ENCODE measurements at places on chromosomes 7 and 10. TPM values are rescaled to one million over a fixed set of nuclear protein-coding genes. Genes with fewer than 3 reads are reported as not detected.

Gene AIFM2
- 20.4 TPM for total RNA-seq

Gene LRCH4
- total RNA-seq = 82.6 TPM

DNA sequence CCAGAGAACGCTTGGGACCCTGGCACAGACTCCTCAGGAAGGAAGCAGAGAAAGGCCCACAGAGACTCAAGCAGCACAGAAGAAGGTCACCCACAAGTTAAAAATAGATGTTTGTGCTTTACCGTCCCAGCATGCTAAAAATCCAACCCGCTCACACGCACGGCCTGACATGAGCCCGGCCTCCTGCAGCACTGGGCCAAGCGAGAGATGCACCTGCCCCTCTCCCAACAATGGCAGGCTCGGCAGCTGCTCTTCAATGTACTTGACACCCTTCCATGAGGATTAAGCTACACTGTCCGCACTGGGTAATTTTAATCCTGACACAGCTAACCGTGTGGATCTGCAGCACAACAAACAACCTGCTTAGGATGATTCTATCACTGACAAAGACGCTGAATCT, 9.3 kb downstream of the DIP2C start:
- no peak overlapping the region for H3K4me3 ChIP-seq
- no peaks in the 10 kb centered on the region for H3K36me3 ChIP-seq
- H3K4me1 ChIP-seq = no peaks in the 10 kb centered on the region
- no peaks in the 10 kb centered on the region for H3K27me3 ChIP-seq
- no peak overlapping the region for H3K27ac ChIP-seq

GRCh38 chr7:135206941-135207391, 4.4 kb downstream of the WDR91 start:
- peak overlapping the region; percentile 92 for H3K27ac ChIP-seq
- peak; percentile 72 for DNase-seq
- H3K27me3 ChIP-seq = no peaks in the 10 kb centered on the region
- H3K36me3 ChIP-seq = peaks cover 27% of the 10 kb centered on the region
- peaks cover 44% of the 10 kb centered on the region for H3K4me1 ChIP-seq

Gene ZRANB1
- total RNA-seq = 8.2 TPM

- peaks cover 56% of the 10 kb centered on the region for H3K4me1 ChIP-seq
- H3K36me3 ChIP-seq = no peaks in the 10 kb centered on the region
- peak; percentile 97 for DNase-seq
- no peaks in the 10 kb centered on the region for H3K27me3 ChIP-seq
- peak overlapping the region; percentile 18 for H3K4me3 ChIP-seq
These were observed 248.5 kb downstream of the BUB3 start for GRCh38 chr10:123402656-123403055.

DNA sequence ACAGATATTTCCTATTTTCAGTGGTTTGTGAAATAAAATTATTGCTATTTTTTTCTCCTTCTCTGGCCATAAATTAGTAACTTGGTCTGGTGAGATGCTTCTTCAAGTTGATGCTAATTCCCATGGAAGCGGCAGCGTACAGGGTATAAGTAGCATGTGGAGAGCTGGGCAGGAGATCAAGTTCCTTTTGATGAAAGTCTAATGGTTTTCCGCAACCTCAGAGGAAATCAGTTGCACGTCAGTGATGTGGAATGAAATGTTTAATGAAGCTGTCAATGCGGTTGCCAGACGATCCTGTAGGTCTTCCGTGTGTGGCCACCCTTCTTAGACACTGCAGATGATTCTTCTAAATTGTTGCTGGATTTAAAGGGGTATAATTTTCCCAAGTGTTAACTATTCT, 236.4 kb upstream of the GRM3 start:
- H3K27ac ChIP-seq = no peak overlapping the region
- H3K27me3 ChIP-seq = no peaks in the 10 kb centered on the region
- H3K4me1 ChIP-seq = no peaks in the 10 kb centered on the region

- H3K4me1 ChIP-seq = no peaks in the 10 kb centered on the region
- no peak overlapping the region for H3K4me3 ChIP-seq
- H3K27me3 ChIP-seq = no peaks in the 10 kb centered on the region
- no peak overlapping the region for H3K27ac ChIP-seq
- DNase-seq = no peak
These were observed 694.8 kb downstream of the PHTF2 start for GRCh38 chr7:78493401-78493800.

Gene ELFN1
- not detected for total RNA-seq

Gene CALHM1
- 0.40 TPM for total RNA-seq

Gene NXPH1
- total RNA-seq = not detected

- no peaks in the 10 kb centered on the region for H3K36me3 ChIP-seq
- no peaks in the 10 kb centered on the region for H3K27me3 ChIP-seq
These were observed 74.6 kb downstream of the FAM13C start for GRCh38 chr10:59287587-59288255.

Gene FGL2
- total RNA-seq = 1.7 TPM

Gene SNX10
- total RNA-seq = 30.4 TPM

GRCh38 chr7:71668572-71668971, 536.6 kb downstream of the GALNT17 start:
- H3K36me3 ChIP-seq = no peaks in the 10 kb centered on the region
- no peaks in the 10 kb centered on the region for H3K4me1 ChIP-seq
- H3K4me3 ChIP-seq = no peak overlapping the region
- no peaks in the 10 kb centered on the region for H3K27me3 ChIP-seq
- H3K27ac ChIP-seq = no peak overlapping the region

DNA sequence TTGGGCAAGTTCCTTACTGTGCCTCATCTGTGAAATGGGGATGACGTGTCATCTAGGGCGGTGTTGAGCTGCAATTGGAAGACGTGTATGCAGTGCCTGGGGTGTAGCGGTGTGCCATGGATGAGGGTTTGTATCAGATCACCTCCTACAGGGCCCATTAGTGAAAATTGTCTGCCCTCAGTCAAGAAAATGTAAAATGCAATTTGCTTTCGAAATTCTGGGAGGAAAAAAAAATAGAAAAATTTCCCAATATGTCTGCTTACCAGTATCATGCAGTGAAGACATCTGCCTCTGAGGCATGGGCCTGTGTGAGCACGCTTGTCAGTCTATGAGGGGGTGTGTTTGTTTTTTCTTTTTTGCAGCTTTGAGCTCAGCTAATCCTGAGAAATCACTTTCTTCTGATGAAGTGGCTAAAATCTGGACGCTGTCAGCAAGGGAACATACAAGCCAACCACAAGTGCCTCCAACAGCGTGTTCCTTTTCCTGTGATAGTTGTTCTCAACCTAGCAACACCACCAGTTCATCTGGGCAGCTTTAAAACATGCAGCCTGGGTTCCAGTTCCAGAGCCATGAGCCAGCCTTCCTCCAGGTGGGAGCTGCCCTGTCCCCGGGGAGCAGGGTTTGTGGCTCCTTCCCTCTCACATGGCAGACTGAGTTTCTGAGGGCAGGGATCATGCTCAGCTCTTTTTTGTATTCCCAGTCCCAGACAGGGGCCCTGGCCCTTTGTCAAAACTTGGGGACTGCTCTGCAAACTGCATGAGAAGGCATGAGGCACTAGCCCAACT, 10.3 kb downstream of the FAM241B start:
- DNase-seq = no peak
- H3K4me1 ChIP-seq = no peaks in the 10 kb centered on the region
- H3K36me3 ChIP-seq = no peaks in the 10 kb centered on the region

Gene PLXNA4
- 0.03 TPM for total RNA-seq

Gene ACTR3C
- total RNA-seq = 3.5 TPM

Gene JAKMIP3
- not detected for total RNA-seq

- H3K27me3 ChIP-seq = no peaks in the 10 kb centered on the region
- H3K4me1 ChIP-seq = no peaks in the 10 kb centered on the region
- no peak for DNase-seq
These were observed 511.1 kb upstream of the C7orf33 start for GRCh38 chr7:148079206-148080080.

Gene ICA1
- 2.9 TPM for total RNA-seq

- peaks cover 16% of the 10 kb centered on the region for H3K4me1 ChIP-seq
- no peak for DNase-seq
- no peak overlapping the region for H3K27ac ChIP-seq
- H3K27me3 ChIP-seq = no peaks in the 10 kb centered on the region
These were observed 157.6 kb downstream of the GRK5 start for GRCh38 chr10:119364645-119365600.
